ENCODE measurements at places on chromosomes 3 and 15.

DNA sequence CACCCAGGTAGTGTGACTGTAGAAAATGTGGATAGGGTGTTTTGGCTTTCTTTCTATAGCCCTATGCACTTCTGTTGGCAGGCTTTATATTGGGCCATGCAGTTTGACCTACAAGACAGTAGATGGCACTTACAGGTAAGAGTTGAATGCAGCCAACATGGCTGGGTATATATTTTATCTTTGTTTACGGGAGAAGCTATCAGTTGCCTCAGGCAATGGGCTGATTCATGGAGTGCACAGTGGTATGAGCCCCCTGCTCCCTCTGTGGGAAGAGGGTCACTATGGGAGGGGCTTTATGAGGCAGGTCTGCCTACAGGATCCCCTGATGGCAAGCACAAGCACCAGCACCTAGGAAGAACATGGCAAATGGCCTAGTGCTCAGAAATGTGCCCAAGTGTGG is 301.2 kb upstream of the CDIN1 start:
- no peak for DNase-seq

GRCh38 chr3:168289471-168290008 is 193.8 kb upstream of the GOLIM4 start:
- no peak for DNase-seq

DNA sequence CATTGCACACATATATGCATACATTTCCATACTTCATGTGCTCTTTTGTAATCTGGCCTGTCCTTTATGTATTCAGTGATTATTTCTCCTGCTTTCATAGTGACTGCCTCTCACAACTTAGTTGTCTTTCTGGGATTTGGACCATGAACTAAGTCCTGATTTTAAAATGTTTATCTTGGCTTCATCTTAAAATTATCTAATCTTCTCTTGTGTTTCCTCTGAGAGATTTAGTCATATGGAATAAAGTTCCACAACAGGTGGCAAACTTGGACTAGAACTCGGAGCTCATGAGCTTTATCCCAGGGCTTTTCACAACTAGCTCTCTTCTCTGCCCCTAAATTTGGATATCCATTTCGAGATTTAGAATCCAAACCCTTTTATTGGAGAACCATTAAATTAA is 44.3 kb downstream of the U2SURP start:
- DNase-seq, result no peak

DNA sequence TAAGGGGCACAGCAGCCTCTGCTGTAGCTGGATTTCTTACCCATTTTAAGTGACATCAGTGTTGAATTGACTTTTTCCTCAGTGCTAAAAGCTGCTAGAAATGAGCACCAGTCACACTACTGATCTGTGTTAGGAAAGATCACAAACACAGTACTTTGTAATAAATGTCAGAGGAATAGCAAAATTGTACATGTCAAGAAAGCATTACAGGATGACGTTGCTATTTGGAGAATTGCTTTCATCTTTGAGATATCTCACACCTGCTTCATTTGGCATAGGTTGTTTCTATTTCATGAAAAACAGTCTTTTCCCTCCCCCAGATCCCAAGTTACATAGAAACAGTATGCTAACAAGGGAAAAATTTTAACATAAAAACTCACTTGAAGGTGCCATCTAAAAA is 77.8 kb downstream of the SLC25A26 start:
- no peak for DNase-seq

DNA sequence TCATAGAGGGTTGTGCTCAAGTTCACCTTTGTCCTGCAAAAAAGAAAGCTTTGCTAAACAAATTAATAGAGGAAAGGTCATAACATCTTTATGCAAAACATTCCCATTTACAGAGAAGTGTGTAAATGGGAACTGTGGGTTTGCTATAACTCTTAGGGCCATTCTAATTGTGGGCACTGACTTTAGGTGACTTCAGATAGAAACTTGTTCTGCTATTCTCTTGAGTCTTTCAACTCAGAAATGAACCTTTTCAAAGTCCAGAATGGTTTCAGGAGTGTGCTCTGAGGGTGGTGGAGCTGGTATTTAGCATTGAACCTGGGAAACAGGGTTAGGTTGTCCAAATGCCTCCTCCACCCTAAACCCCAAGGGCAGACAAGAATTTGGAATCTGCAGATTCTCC is 34.0 kb downstream of the SPTSSB start:
- DNase-seq, result no peak

- DNase-seq, result no peak
Observed at GRCh38 chr3:123605789-123606234, 21.0 kb upstream of the HACD2 start.

GRCh38 chr3:179671747-179672242 is 19.0 kb downstream of the USP13 start:
- no peak for DNase-seq

DNA sequence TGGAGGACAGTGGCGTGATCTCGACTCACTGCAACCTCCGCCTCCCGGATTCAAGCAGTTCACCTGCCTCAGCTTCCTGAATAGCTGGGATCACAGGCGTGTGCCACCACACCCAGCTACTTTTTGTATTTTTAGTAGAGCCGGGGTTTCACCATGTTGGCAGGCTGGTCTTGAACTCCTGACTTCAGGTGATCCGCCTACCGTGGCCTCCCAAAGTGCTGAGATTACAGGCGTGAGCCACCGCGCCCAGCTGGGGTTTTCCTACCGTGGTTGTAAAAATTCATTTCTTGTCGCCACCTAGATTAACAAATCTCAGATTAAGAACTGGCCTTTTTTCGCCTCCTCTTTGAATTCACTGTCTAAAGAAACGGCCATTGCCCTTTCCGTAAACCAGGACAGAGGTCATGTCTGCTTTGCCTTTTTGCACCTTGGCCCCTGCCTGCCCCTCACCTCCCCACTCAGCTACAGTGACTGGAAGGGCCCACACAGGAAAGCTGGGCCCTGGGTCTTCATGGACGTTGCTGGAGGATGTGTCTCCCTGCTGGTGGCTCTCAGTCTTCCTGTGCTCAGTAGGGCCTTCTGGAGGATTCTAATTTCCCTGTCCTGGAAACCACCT is 17.2 kb downstream of the ZNF710 start:
- no peak for DNase-seq

DNA sequence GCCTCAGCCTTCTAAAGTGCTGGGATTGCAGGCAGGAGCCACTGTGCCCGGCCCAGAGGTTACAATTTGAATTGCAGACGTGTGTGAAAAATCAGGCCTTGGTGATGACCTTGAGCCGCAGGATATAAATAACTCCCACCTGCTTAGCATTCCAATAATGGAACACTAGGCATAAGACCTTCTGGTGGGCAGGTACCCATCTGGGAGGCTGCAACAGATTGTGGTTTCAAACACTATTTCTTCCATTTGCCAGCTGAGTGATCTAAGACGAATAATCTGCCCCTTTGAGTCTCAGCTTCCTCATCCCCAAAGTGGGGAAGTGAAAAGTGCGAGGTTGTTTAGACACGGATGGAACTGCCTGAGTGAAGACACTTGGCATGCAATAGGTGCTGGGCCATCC is 47.7 kb upstream of the HERC1 start:
- DNase-seq, result no peak

DNA sequence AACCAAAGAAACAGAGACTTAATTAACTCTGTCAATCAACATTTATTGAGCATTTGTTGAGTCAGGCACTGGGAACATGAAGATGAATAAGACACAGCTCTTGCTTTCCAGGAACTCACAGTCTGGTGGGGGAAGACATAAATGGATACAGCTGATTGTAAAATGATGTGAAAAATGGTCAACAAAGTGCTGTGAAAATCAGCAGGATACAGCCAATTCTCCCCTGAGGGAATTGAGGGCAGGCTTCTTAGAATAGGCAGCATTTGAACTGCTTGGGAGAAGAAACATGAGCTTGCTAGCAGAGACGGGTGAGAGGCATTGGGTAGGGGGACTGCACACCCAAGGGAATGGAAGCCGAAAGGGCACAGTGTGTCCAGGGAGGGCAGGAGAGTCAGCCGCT is 41.1 kb downstream of the MFSD1 start:
- DNase-seq, result no peak

- DNase-seq, result no peak
Observed at GRCh38 chr15:62745621-62746225, 296.8 kb upstream of the TPM1 start.

- DNase-seq, result no peak
Observed at GRCh38 chr3:184908859-184909258, 96.9 kb downstream of the VPS8 start.

- no peak for DNase-seq
Observed at GRCh38 chr3:48716508-48716981, 476 bp downstream of the IP6K2 start.

GRCh38 chr3:134864636-134865035 is 69.6 kb downstream of the EPHB1 start:
- no peak for DNase-seq

DNA sequence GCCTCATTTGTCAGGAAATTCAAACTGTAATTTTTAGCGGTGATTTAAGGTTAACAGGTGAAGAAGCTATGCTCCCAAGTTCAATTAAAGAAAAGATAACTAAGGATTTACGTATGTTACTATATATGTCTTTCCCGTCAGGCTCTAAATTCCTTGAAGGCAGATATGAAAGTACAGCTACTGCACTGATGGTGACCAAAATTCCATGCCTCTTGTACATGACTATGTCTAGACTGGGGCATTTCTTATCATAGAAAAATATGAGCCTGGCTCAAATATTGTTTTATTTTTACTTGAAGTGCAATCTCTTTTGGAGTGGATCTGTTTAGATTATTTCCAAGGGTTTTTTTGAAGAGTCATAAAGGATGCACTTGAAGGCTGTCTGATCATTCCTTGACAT is 647.1 kb upstream of the KCNMB2 start:
- DNase-seq, result no peak

GRCh38 chr3:64687781-64688604 is at the start of gene ADAMTS9:
ADAMTS9 (minus strand) TSS chr3:64688000; CDS start chr3:64687657, 343 bp downstream.
- no peak for DNase-seq

- peak; percentile 34 for DNase-seq
Observed at GRCh38 chr3:58082047-58082446, 73.8 kb downstream of the FLNB start.

DNA sequence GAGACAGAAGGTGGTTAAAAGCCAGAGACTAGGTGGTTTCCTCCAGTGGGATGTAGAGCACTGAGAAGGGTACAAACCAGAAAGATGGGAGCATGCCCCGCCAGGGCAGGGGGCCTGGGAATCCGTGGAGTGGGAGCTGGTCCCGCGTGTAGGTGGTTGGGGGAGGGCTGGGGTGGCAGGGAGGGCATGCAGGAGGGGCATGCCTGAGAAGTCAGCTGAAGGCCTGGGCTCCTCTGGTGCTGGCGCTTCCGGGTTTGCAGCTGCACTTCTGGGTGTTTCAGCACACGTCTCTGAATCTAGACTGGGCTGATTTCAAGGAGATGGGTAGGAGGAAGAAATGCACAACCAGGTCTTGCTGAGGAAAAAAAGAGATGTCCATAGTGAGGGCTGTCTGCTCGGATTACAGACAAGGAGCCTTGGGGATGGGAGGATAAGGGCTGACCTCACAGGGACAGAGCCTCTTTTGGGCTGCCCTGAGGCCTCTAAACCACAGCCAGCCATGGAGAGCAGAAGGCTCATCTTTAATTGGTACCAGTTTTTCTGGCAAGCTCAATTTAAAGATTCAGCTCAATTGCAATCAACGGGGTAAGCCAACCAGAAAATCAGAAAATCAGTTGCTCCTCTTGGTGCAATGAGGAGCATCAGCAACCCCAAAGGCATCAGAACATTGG is 151.9 kb downstream of the FAM43A start:
- DNase-seq, result no peak

- no peak for DNase-seq
Observed at GRCh38 chr3:47022641-47023071, 43.2 kb downstream of the NBEAL2 start.

DNA sequence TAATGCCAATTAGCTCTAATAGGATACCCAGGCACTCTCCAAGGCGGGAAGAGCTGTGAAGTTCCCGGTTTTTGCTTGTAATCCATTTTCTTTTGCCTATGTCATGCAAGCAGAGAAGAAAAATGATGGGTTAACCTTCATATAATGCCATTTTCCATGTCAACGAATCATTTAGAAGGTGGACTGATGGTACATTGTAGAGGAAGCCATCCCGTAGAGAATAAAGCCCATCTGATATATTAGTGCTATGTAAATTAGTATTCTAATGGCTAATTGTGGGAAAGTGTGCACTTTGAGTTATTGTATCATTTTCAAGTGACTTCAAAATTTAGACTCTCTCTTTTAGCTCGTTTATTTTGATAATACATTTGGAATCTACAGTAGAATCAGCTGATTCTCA is 509.1 kb downstream of the ROBO2 start:
- DNase-seq, result no peak

GRCh38 chr3:81302045-81302444 is 459.4 kb downstream of the GBE1 start:
- DNase-seq, result no peak

DNA sequence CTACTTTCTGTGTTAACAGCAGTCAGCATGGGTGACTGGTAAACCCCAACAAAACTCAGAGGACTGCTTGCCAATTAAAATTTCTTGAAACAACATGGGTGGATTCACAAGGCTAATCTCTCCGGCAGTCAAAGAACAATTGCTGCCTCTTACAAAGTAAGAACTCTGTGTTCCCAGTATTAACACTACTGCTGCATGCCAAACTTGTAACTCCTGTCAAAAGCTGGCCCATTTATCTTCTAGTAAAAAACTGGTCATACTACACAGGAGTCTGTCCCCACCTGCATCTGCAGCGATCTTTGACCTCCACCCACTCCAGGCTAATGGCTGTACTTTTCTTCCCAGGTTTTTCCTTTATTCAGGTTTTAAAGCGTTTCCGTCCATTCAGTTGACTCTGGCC is 8.7 kb upstream of the ZNF589 start:
- no peak for DNase-seq

GRCh38 chr3:157290766-157291165 is 130.8 kb upstream of the CCNL1 start:
- peak; percentile 64 for DNase-seq

DNA sequence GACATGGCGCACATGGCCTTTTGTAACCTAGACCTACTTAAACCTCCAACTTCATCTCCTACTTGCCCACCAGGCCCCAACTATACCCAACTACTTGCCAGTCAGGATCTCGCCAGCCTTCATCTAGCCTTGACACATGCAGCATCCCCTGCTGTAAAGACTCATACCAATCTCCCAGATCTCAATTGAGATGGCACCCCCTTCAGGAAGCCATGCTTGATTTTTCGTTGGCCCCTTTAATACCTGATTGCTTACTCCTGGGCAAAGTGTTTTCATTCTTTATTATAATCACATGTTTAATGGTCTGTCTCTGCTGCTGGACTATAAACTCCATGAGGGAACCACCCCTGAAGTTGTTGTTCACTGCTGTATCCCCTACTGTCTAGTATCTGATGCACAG is 150.8 kb downstream of the SOX2 start:
- no peak for DNase-seq

GRCh38 chr3:83454353-83454752 is 1504.4 kb upstream of the CADM2 start:
- no peak for DNase-seq

GRCh38 chr3:114586119-114586518 is 292.3 kb downstream of the TIGIT start:
- DNase-seq, result no peak

GRCh38 chr15:68328964-68329363 is 51.4 kb downstream of the FEM1B start:
- DNase-seq, result no peak

GRCh38 chr15:39365873-39366272 is 215.0 kb upstream of the THBS1 start:
- no peak for DNase-seq

Measured in retinal pigment epithelial cell (primary cell).